ENCODE measurements at places on chromosomes 7 and 10.
A peak's percentile ranks its signal among the peaks of the same experiment; 100 is the strongest.

- no peak for DNase-seq
Measured at GRCh38 chr10:1570416-1571051, 166.8 kb downstream of the ADARB2 start.

GRCh38 chr7:41416208-41416595, 286.7 kb downstream of the INHBA start:
- DNase-seq: no peak

GRCh38 chr10:98446151-98446660, 529 bp downstream of the HPS1 start:
- DNase-seq: peak; percentile 8

- DNase-seq: no peak
Measured at GRCh38 chr7:88328787-88329186, 22.1 kb upstream of the STEAP4 start.

GRCh38 chr7:134737566-134738345, 41.7 kb upstream of the CALD1 start:
- no peak for DNase-seq

DNA sequence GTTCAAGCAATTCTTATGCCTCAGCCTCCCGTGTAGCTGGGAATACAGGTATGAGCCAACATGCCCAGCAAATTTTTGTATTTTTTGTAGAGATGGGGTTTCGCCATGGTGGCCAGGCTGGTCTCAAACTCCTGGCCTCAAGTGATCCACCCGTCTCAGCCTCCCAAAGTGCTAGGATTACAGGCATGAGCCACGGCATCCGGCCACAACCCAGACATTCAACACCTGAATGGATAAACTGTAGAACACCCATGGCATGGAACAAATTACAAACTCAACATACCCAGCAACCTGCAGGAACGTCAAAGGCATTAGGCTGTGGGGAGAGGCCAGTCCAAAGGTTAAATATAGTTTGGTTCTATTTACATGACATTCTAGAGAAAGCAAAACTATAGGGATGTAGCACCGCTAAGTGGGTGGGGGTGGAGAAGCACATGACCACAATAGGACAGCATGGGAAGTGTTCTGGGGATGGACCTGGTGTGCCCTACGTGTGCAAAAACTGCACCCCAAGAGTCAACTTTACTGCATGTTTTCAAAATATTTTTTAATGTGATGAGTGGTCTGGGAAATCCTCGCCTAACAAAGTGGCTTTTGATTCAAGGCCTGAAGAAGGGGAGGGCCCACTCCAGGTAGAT, 6.5 kb upstream of the PGAM2 start:
- DNase-seq: no peak

Measured in stimulated activated CD8-positive, alpha-beta memory T cell treated with anti-CD3 and anti-CD28 coated beads, Interleukin-2, amount 100 ng/mL, for 1 hour (primary cell).